Activated gamma-delta T cell treated with Interleukin-2 at 50 U/mL for 16 hours (primary cell): ENCODE measurements at places on chromosomes 7 and 10.

- no peak for DNase-seq
Observed at GRCh38 chr7:128056901-128057300, 25.7 kb upstream of the LRRC4 start.

DNA sequence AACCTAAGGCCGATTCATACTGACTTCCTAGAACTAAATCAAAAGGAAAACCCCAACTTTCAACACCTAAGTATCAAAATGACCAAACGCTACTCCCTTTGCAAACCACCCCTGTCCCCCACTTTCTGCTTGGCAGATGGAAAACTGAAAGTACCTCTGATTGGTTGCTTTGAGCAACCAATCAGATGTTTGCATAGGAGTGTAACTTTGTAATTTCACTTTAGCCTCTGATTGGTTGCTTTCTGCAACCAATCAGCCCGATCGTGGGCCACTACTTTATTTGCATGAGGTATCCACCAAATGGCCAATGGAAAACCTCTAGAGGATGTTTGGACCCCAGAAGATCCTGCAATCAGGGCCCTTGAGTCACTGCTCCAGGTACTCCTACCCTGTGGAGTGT lies 12.3 kb upstream of the SNX10 start:
- no peak for DNase-seq

- DNase-seq = no peak
Observed at GRCh38 chr10:55641601-55642000, 719.5 kb downstream of the ZWINT start.

GRCh38 chr7:140284062-140284461 lies 107.3 kb upstream of the KDM7A start:
- no peak for DNase-seq

- no peak for DNase-seq
Observed at GRCh38 chr7:43849047-43849446, 20.3 kb downstream of the MRPS24 start.
